ENCODE measurements at places on chromosomes 2 and 18. TPM values are rescaled to one million over a fixed set of nuclear protein-coding genes. Genes with fewer than 3 reads are reported as not detected.
A peak's percentile ranks its signal among the peaks of the same experiment; 100 is the strongest.

The MERTK gene
- total RNA-seq: 61.3 TPM

The TBR1 gene
- total RNA-seq: not detected

GRCh38 chr2:212392043-212392442, 146.6 kb downstream of the ERBB4 start:
- no peak for DNase-seq

DNA sequence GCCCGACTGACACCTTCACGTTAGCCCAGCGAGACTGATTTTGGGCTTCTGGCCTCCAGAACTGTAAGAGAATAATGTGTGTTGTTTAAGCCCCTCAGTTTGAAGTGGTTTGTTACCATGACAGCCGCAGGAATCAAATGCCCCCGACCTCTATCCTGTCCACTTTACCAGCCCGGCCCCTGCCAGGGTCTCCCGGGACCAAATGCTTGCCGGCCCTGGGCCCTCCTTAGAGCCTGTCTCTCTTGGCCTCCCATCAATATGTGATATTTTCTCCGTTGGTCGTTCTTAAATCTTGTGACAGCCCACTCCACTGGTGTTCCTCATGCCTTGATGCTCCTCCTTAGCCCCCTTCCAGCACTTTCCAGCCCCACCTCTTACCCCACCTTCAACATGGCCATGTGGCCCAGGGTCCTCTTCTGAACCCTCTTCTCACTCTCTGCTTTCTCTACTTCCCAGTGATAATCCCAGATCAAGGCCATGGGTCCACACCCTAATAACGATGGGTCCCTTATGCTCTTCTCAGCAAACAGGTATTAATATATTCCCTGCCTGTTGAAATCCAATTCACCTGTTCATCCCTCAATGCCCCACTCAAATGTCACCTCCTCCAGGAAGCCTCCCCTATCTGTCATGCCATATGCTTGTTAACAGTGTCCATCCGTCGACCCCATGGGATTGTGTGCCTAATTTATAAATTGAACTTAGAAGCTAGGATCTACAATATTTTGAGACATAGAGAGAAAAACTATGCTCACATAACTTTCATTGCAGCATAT, 192.8 kb downstream of the ZFP36L2 start:
- peak; percentile 53 for DNase-seq

DNA sequence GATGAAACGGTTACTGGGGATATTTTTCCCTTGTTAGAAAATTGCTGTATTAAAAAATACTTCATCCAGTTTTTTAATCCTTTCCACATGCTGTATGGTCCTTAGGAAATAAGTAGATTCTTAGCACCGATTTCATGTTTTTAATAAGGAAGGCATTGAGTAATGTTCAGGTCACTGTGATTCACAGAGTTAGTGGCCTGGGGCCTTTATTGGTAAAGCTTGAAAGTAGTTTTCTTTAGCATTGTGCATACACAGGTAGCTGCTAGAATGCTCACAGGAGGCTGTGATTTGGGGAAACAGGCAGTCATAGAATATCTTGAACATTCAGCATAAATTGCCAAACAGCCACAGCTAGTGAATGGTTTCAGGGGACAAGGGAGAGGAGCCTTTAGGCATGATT, 79.8 kb downstream of the XRCC5 start:
- no peak for DNase-seq

DNA sequence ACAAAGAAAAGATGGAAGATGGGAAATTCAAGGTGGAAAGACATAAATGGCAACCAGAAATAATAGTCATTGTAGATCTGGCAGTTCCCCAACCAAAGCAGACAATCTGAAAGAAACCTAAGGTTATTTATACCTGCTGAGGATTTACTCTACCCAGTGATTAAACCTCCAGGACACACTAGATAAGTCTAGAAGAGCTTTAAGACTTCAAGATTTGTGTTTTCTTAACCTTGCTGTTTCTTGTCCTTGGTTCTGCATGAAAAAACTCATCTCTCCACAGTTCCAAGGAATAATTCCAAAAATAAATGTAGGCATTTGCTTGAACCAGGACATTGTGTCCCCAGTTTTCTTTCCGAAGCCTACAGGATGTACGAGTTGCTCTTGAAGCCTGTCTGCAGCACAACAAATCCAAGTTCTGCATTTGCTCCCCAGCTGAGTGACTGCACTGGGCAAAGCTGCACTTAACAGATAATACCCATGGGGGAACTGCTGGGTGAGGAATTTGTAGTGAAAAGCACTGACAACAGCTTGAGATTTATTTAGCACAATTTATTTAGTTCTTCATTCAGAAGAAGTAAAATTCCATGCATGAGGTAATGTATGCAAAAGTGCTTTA, 19.8 kb downstream of the DTNA start:
- no peak for DNase-seq

GRCh38 chr2:199459286-199460100, 1.8 kb upstream of the SATB2 start:
- peak; percentile 95 for DNase-seq

- DNase-seq: no peak
Measured at GRCh38 chr2:10431797-10432196, 16.3 kb downstream of the ODC1 start.
